Fibroblast of villous mesenchyme (primary cell): ENCODE measurements at places on chromosomes 6 and 20. TPM values are rescaled to one million over a fixed set of nuclear protein-coding genes. Genes with fewer than 3 reads are reported as not detected.

THEMIS gene
- under 0.01 TPM in 1 of 2 replicates, not detected in the other for total RNA-seq

FAM162B gene
- total RNA-seq = 3.9 and 10.3 TPM in 2 replicates

AKIRIN2 gene
- 13.9 and 17.7 TPM in 2 replicates for total RNA-seq

AIF1 gene
- total RNA-seq = not detected in 2 replicates

LRFN2 gene
- not detected in 2 replicates for total RNA-seq

PRND gene
- not detected in 2 replicates for total RNA-seq

OR2B2 gene
- total RNA-seq = not detected in 2 replicates

BMP5 gene
- total RNA-seq = under 0.01 TPM in 1 of 2 replicates, not detected in the other

CTSZ gene
- 79.9 and 92.1 TPM in 2 replicates for total RNA-seq

CDH4 gene
- total RNA-seq = 1.3 and 1.7 TPM in 2 replicates

GRM1 gene
- total RNA-seq = under 0.01 TPM in 1 of 2 replicates, not detected in the other

EPHA7 gene
- total RNA-seq = 0.32 and 0.43 TPM in 2 replicates

TRIM31 gene
- total RNA-seq = not detected in 2 replicates

WFDC8 gene
- total RNA-seq = not detected in 2 replicates

CTCFL gene
- total RNA-seq = not detected in 2 replicates

GRIK2 gene
- 15.1 and 20.6 TPM in 2 replicates for total RNA-seq

ASIP gene
- total RNA-seq = not detected in 2 replicates

SLC22A16 gene
- total RNA-seq = not detected in 2 replicates

MCHR2 gene
- not detected in 2 replicates for total RNA-seq

TFAP2A gene
- total RNA-seq = 2.6 and 13.8 TPM in 2 replicates

CPXM1 gene
- total RNA-seq = 7.4 and 10.8 TPM in 2 replicates

PNRC1 gene
- 38.7 and 46.2 TPM in 2 replicates for total RNA-seq
